ENCODE measurements at places on chromosomes 11 and 22.

DNA sequence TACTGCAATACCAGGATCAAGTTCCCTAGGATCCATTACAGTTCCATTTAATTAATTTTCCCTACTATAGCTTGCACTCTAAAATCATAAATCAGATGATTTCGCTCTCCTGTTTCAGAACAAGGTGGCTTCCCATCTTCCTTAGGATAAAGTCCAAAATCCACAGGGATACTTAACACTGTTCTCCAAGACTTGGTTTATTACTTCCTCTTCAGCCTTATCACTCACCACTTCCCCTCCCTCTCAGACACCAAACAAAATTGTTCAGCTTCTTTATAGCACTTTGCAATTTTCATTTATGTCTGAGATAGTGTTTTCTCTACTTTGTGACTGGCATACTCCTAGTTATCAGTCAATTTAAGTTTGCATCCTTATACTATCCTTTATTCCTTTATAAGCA lies 124.6 kb downstream of the GRIA4 start:
- no peaks in the 10 kb centered on the region for H3K4me1 ChIP-seq
- no peak overlapping the region for H3K4me3 ChIP-seq
- no peak for DNase-seq
- no peak overlapping the region for H3K27ac ChIP-seq
- no peaks in the 10 kb centered on the region for H3K36me3 ChIP-seq
- H3K27me3 ChIP-seq: no peaks in the 10 kb centered on the region

GRCh38 chr11:16796311-16796710 lies 57.9 kb downstream of the C11orf58 start:
- no peak overlapping the region for H3K4me3 ChIP-seq
- no peak overlapping the region for H3K27ac ChIP-seq
- H3K4me1 ChIP-seq: peaks cover 15% of the 10 kb centered on the region
- H3K27me3 ChIP-seq: no peaks in the 10 kb centered on the region

- peaks cover 34% of the 10 kb centered on the region for H3K27me3 ChIP-seq
- no peak overlapping the region for H3K4me3 ChIP-seq
- H3K27ac ChIP-seq: no peak overlapping the region
- no peaks in the 10 kb centered on the region for H3K4me1 ChIP-seq
- DNase-seq: peak; percentile 48
- H3K36me3 ChIP-seq: no peaks in the 10 kb centered on the region
These were observed 264.7 kb downstream of the BUD13 start for GRCh38 chr11:116507849-116508695.

DNA sequence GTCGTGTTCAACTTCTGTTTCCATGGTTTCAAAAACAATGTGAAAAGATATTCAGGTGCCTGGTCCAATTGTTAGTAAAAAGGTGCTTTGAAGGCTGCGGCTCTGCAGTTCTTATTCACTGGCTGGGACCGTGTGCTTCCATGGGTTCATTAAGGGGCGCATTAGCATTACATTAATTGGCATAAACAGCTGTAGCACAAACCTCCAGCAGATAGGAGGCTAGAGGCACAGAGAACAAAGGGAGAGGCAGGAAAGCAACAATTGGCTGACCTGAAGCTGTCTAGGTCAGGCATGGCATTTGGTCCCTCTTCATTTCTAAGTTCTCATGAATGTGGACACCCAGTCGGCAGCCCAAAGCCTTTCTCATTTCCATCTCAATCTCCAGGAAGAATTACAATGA lies 16.6 kb downstream of the PAK1 start:
- no peak for DNase-seq
- H3K27me3 ChIP-seq: no peaks in the 10 kb centered on the region
- H3K4me1 ChIP-seq: no peaks in the 10 kb centered on the region
- H3K36me3 ChIP-seq: no peaks in the 10 kb centered on the region
- no peak overlapping the region for H3K4me3 ChIP-seq

- DNase-seq: no peak
- H3K27me3 ChIP-seq: no peaks in the 10 kb centered on the region
- H3K36me3 ChIP-seq: no peaks in the 10 kb centered on the region
- H3K27ac ChIP-seq: peak overlapping the region; percentile 24
- peaks cover 32% of the 10 kb centered on the region for H3K4me1 ChIP-seq
These were observed 232.8 kb upstream of the BLID start for GRCh38 chr11:122348659-122349409.

GRCh38 chr11:128469220-128469619 lies 118.1 kb downstream of the ETS1 start:
- peak overlapping the region; percentile 88 for H3K27ac ChIP-seq
- H3K4me3 ChIP-seq: no peak overlapping the region
- peaks cover 9% of the 10 kb centered on the region for H3K36me3 ChIP-seq
- peaks cover 73% of the 10 kb centered on the region for H3K4me1 ChIP-seq
- no peak for DNase-seq

DNA sequence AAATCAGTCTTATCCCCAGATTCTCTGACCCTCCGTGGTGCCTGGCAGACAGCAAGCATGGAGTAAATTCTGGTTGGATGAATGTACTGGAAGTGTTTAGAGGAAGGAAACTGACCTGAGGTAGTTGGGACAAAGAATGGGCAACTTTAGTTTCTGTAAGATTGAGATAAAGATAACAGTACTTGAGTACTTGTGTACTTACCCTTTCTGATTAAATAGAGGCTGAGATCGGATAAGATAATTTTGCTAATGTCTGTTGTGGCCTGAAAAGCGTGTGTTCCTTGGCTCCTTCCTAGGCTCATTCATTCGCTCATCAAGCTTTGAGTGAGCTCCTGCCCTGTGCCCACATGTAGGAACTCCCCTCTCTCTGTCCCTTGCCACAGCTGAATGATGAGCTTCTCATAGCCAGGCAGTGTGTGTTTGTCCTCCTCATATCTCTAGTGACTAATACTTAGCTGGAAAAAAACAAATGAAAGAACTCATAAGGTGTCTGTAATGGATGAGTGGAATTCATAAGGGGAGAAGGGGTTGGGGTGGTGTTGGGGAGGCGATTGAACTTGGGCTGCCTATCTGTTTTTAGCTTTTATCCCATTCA lies 118.1 kb downstream of the DBX1 start:
- H3K4me3 ChIP-seq: no peak overlapping the region
- no peak for DNase-seq
- peak overlapping the region; percentile 56 for H3K27ac ChIP-seq
- H3K4me1 ChIP-seq: peaks cover 41% of the 10 kb centered on the region
- H3K36me3 ChIP-seq: peaks cover 65% of the 10 kb centered on the region

DNA sequence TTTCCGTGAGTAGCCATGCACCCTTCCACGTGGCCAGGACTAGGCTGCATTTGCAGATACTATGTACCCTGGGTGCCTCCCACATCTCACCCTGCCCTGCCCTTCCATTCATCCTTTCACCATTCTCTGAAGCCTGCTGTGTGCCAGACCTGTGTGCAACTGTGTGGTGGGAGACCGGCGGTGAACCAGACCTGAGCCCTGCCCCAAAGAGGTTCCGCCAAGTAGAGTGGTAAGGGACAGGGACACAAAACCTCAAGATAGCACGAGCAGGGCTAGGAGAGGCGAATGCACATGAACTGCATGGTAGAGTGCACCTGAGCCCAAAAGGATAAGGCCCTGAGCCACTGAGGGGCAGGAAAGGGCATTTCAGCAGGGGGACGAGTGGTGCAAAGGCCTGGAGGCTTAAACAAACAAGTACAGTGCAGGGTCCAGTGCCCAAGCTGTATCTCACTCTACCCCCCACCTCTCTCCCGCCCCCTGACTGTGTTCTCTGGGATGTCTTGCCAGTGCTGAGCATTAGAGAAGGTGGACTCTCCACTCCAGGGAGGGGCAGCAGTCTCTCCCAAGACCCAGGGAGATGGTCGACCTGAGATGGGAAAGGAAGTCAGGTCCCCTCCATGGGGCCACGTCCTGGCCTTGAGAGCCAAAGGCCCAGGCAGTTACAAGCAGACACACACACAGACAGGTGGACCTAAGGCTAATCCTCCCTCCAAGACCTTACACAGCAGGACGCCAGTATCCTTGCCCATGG lies 14.1 kb upstream of the ARAP1 start:
- H3K27ac ChIP-seq: no peak overlapping the region
- no peaks in the 10 kb centered on the region for H3K36me3 ChIP-seq
- no peaks in the 10 kb centered on the region for H3K27me3 ChIP-seq
- no peak for DNase-seq

GRCh38 chr22:25898707-25899365 lies 156.8 kb downstream of the MYO18B start:
- no peak overlapping the region for H3K4me3 ChIP-seq
- no peak for DNase-seq
- H3K27me3 ChIP-seq: no peaks in the 10 kb centered on the region
- no peaks in the 10 kb centered on the region for H3K36me3 ChIP-seq
- no peaks in the 10 kb centered on the region for H3K4me1 ChIP-seq
- H3K27ac ChIP-seq: no peak overlapping the region

GRCh38 chr22:21652547-21653545 lies 10.7 kb downstream of the SDF2L1 start:
- no peaks in the 10 kb centered on the region for H3K36me3 ChIP-seq
- H3K27me3 ChIP-seq: peaks cover 32% of the 10 kb centered on the region
- DNase-seq: no peak
- peak overlapping the region; percentile 57 for H3K4me3 ChIP-seq
- H3K27ac ChIP-seq: no peak overlapping the region
- peaks cover 25% of the 10 kb centered on the region for H3K4me1 ChIP-seq

DNA sequence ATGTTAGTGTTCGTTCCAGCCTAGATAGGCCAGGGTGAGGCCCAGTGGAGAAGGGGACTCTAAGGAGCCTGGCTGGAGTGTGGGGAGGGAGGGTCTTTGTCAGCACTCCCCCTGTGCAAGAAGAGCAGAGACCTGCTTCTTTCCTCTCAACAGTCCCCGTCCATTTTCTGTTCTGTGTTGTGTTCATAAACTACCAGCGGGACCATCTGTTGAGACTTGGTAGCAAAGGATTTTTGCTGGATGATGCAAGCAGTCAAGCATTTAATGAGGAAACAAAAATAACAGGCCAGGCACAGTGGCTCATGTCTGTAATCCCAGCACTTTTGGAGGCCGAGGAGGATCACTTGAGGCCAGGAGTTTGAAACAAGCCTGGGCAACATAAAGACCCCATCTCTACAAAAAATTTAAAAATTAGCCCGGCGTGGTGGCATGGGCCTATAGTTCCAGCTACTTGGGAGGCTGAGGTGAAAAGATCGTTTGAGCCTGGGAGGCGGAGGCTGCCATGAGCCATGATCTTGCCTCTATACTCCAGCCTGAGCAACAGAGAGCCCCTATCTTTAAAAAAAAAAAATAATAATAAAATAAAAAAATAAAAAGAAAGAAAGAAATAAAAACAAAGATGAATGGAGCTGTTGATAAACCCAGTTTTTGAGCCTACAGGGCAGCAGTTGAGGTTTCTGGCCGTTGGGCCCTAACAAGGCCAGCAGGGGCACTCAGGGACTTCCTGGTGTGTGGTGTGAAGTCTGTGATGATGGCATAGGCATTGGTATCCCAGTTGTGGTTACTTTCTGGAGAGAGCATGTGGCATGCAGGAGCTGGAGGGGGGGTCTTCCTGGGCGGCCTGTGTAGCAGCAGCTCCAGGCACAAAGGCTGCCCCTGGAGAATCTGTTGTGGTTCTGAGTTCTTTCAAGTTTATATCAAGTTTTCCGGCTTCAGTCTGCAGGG lies 1.7 kb upstream of the TXNRD2 start:
- H3K27me3 ChIP-seq: no peaks in the 10 kb centered on the region
- DNase-seq: peak; percentile 74

DNA sequence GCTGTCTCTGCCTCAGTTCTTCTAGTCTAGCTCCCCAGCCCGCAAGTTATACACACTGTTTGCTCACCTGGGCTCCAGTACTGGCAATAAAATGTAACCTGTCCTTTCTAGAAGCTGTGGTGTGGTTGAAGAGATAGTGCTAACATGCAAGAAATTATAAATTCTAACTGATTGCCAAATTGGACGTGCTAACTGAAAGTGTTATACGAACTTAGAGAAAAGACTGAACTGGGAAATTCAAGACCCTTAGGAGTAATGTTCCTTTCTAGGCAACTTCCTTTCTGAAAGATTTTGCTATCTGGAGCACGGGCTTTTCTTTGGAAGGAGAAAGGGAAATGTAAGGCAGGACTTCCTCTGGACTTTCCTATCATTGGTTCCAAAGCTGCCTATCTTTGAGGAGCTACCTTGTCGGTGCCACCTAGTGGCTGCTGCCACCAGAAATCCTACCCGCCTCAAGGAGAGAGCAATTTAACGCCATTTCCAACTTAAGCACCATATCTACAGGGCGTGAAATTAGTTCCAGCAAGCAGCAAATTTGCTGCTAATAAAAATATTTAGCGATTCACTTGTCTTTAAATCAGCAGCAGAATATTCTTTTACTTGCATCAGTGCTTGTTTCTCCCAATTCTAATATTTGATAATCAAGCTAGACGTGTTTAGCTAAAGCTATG lies 12.7 kb upstream of the TMEM218 start:
- peak; percentile 47 for DNase-seq
- no peaks in the 10 kb centered on the region for H3K36me3 ChIP-seq
- H3K27me3 ChIP-seq: no peaks in the 10 kb centered on the region
- no peak overlapping the region for H3K4me3 ChIP-seq
- H3K27ac ChIP-seq: no peak overlapping the region

DNA sequence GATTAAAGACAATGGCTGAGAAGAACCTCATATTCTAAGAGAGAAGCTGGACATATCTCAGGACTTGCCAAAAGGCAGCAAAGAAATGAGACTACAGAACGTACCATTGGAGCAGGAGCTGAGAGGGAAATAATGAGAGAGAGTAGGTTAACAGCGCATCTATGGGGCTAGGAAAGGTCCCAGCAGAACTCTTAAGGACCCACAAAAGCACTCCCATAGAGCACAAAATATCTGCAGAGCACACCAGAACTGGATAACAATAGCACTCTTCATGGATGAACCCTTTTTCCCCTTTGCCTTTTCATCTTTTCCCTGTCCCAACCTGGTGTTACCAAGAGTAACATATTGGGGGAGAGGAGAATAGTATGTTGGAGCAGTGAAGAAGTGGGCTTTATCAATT lies 245.8 kb downstream of the METTL15 start:
- H3K27ac ChIP-seq: no peak overlapping the region
- no peaks in the 10 kb centered on the region for H3K4me1 ChIP-seq
- no peak overlapping the region for H3K4me3 ChIP-seq
- DNase-seq: no peak

DNA sequence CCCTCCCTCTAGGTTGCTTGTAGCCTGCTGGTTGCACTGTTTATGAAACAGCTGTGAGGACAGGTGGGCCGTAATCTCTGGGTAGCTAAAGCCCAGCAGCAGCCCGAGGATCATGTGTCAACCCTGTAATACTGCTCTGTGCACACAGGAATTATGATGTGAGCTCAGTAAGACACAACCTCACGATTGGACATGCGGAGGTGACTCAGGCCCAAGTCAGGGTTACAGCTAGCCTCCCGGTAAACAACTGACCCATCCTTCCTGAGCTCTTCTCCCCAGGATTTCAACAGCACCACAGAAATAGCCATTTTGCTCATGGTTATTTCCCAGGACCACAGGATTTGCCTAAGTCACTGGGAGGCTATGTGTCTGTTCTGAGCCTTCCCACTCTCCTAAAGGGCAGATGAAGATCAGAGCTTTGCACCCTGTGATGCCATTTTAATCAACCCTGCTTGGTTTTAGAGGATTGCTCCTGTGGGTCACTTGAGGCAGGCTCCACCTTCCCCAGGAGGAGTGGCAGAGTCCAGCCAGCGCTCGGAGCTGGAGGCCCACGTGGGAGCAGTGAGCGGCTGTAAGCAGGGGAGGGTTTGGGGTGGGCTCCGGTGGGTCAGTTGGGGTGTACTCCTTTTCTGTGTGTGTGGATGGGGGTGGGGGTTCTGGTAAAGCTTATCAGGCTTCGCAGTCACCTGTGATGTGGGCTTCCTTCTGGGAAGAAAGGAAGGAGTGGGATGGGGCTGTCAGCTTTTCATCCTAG lies at the start of gene AMPD3:
Gene AMPD3 (plus strand): TSS at position 387 of the 754 bp plus-strand sequence. CDS start 6,256 bp downstream, outside the sequence.
- DNase-seq: no peak
- H3K4me1 ChIP-seq: peaks cover 15% of the 10 kb centered on the region

Measured in tibial artery (tissue), 4 donors.